ENCODE measurements at places on chromosomes 12 and 14.

DNA sequence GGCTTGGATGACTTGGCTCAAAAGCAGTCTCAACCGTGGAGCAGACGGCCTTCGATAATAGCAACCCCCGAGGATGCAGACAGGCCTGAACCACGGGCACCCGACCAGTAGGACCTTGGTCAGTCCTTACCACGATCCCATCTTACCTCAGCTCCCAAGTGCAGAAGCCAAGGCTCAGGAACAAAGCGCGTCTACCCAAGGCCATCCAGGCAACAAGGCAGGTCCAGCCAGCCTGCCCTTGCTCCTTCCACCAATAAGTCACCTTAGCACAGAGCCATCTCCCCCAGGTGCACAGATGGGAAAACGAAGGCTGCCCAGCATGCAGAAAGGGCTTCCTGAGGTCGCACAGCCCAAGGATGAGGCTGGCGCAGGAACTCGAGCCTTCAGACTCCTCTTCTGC is 77.3 kb downstream of the BCL11B start:
- DNase-seq, result no peak

DNA sequence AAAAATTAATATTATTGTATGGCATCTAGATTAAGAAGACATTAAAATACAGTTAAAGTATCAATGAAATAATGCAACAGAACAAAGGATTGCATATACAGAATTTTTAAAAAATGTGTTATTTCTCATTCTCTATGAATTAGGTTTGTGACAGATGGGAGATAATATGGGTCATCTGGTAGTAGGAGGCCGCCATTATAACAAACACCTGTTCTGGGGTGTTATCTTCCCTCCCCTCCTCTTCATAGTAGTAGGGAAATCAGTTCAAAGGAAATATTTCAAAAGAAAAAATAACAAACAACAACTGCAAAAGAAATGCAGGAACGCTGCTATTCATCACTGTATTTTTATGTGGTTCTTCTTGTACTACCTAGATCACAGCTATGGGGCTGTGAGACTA is 187.0 kb upstream of the ATP2B1 start:
- DNase-seq, result no peak

- DNase-seq, result no peak
These were observed 52.5 kb upstream of the FOXN3 start for GRCh38 chr14:89469210-89470198.

DNA sequence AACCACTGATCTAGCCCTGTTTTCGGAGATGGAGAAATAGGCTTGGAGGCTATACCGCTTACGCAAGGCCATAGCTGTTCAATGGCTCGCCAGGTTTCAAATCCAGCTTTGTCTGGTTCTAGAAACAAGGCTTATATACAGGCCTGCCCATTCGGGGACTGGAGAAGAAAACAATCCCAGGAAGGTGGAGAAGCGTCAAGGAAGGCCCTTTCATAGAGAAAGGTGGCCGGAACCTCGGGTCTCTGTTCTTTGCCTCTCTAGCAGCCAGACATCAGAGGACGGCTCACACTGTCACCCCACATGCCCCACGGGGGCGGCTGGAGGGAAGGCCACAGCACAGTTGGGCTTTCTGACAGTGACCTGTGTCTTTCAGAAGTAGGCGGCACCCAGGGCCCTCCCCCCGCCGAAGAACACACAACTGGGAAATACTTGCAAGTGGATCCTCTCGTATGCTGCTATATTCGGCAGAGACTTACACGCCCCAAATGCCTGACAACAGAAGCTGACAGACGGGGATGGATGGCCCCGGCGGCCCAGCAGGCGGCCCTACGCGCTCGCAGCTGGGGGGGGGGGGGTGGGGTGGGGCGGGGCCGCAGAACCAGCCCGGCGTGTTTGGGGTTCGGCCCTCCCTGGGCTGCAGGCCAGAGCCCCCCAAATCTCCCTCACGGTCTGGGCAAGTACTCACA is 4.5 kb upstream of the SETD1B start:
- DNase-seq, result no peak

- DNase-seq, result no peak
These were observed 363.8 kb upstream of the USP15 start for GRCh38 chr12:61896436-61896835.

- no peak for DNase-seq
These were observed 396.1 kb downstream of the RAD51B start for GRCh38 chr14:68215629-68216028.

DNA sequence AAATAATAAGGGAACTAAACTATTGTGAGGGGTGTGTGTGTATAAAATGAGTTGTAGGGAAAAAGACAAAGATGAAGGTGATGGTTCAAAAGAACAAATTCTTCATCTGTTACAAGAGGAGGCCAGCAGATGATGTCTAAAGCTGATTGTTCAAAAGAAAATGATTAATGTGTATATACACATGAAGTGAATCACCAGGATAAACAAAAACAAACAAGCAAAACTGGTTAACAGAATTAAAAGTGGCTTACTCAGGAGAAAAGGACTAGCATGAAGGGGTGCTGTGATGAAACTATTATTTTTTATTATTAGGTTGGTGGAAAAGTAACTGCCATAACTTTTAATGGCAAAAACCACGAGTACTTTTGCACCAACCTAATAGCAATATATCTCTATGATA is 348.4 kb downstream of the BCL11B start:
- no peak for DNase-seq

DNA sequence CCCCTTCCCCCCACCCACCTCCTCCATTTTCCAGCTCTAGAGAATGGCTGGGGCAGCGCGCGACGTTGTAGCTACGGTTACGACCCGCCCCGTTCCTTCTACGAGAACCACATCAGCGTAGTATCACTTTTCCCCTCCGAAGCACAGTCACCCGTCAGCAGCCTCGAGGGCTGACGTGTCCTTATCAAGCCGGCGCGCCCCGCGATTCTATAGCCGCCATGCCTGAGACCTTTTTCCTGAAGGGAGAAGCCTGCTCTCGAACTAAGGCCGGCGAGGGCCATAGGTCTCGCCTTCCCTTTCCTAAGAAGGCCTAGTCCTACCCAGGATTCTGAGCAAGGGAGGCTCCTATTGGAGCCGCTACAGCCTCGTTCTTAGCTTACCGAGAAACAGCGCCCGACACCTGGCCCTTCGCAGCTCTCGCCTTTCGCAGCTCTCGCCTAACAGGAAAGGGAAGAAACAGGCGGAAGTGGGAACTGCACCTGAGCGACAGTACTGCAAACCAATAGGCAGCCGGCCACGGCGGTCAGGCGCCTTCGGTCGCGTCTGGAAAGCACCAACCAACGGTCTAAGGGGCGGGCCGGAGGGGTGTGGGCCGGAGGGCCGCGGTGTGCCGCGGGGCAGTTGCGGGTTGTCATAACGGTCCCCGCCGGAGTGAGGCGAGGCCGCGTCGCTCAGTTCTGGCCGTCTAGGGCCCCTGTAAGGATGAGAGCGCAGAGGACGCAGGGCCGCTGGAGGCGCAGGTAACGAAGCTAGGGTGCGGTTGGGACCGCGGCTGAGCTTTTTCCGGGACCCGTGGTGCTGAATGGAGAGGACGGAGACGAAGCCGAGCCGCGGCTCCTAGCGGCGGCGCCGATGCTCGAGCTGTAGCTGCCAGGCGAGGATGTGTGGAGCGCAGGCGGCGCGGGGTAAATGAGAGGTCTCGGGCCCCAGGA is at the start of the genes MGAT2 and RPL36AL:
Gene MGAT2 (plus strand): TSS at position 618 of the 932 bp plus-strand sequence. CDS start 470 bp downstream, outside the sequence.
Gene RPL36AL (minus strand): TSS at position 445 of the 932 bp plus-strand sequence. CDS start 1,522 bp downstream, outside the sequence.
- DNase-seq, result peak; percentile 98

DNA sequence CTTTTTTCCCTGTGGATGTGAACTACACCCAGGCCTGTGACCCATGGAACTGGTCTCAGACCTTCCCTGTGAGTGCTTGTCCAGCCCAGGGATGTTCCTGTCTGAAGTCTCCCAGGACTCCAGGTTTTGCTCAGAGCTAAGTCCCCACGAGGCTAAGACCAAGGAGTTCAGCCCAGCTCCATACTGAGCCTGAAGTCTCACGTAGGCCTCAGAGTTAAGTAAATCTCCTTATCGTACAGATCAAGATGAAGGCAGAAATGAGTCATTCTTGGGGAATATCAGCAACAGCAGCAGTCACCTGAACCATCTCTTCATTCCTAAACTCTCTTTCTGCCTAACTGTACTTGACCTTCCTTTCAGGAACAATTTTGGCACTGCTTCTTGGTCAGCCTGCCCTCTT is 139.8 kb downstream of the ANO6 start:
- no peak for DNase-seq

DNA sequence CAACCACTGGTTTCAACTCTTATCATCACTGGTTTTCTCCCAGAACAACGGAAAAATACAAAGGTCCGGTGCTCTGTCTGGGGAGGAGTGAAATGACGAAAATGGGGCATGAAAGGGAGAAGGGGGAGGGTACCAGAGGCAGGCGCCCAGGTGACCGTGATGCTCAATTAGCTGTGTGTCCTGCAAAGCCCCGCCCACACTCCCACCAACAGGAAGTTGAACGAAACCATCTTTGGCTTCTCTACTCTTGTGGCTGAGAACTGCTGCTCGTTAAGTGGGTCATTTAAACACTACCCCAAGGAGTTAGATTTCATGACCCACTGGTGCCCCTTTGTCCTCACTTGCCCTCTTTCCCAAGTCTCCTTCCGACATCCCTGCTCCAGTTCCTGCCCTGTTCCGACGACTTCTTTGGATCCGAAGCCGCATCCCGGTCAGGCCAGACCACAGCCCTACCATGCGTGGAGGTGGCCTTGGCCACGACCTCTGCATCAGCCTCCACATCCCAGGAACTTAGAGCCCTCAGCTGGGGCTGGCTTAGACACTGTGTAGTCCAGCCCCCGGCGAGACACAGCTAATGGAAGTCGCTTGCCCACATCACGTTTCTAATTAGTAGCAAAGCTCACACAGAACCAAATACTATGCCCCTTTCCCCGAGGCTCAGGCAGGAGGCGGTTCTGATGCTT is 11.4 kb upstream of the LRTM2 start:
- DNase-seq, result no peak

- DNase-seq, result no peak
These were observed 156.6 kb downstream of the FOXA1 start for GRCh38 chr14:37438444-37438843.

GRCh38 chr14:68651075-68651474 is 141.8 kb downstream of the ZFP36L1 start:
- DNase-seq, result no peak

DNA sequence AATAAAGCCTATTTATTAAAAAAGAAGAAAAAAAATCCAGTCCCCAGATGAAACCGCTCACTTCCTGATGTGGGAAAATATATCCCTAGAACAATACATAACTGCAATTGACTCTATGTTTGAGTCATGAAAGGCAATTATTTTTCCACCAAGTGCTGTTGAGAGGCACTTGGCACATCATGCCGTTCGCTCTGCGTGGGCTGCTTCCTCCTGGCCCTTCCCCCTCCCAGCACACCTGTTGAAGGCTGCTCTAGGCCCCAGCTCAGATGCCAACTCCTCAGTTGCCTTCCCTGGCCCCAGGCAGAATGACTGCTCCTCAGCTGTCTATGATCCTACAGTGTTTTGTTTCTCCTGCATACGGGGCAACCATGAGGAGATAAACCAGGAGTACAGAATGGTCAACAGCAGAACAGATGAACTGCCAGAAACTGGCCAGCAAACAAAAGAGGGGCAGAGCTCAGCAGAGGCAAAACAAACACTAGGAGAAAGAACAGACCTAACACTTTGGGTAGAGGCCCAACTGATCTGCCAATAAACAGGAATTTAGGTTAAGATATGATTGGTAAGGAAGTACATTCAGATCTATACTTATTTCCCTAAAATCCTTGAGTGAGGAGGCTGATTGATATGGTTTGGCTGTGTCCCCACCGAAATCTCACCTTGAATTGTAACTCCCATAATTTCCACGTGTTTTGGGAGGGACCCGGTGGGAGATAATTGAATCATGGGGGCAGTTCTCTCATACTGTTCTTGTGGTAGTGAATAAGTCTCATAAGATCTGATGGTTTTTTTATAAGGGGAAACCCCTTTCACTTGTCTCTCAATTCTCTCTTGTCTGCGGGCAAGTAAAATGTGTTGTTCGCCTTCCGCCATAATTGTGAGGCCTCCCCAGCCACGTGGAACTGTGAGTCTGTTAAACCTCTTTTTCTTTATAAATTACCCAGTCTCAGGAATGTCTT is 58.6 kb downstream of the SLC38A1 start:
- peak; percentile 25 for DNase-seq

- no peak for DNase-seq
These were observed 277.1 kb downstream of the FOXG1 start for GRCh38 chr14:29043737-29044136.

DNA sequence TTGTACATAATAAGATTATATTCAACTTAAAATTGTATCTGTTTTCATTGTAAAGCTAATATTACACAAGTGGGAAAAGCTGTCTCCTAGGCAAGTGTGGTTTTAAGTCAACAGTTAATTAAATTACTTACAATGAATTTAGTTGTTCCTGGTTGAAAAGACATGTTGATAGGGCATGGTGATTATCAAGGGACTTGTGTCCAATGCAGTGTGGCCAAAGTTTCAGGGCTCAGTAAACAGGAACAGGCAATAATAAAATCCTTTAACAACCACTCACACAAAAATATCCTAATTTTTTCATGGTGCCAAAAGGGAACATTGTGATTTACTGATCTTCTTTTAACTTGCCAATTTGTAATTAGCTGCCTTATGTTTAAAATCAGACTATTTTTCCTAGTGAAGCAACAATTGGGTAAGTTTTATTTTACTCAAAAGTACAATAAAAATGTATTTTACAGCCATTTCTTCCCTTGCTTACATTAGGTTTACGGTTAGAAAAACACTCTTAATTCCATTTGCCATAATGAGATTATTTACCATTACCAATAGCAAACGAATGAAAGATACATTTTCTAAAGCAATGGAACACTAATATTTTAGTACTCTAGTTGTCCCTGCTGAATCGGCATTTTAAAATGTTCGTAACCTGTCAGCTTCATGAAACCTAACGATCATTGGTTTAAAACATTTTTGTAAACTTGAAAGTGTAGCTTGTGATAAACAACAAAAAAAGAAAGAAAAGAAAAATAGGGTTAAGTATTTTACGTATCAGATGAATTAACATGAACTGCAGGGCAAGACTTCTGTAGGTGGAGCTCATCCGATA is 1.8 kb upstream of the WNK1 start:
- DNase-seq, result no peak

- no peak for DNase-seq
These were observed 4.8 kb downstream of the TNFAIP2 start for GRCh38 chr14:103127861-103128598.

DNA sequence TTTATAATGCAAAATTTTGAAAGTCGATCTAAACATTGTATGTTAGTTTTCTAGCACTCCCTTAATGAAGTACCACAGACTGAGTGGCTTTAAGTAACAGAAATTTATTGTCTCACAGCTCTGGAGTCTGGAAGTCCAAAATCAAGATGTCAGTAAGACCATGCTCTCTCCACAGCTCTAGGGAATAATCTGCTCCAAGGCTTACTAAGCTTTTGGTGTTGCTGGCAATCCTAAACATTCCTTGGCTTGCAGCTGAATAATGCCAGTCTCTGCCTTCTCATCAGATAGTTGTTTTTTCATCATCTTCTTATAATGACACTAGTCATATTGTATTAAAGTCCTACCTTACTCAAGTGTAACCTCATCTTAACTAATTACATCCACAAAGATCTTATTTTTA is 102.2 kb downstream of the RASSF9 start:
- DNase-seq, result no peak
